Stimulated activated CD8-positive, alpha-beta memory T cell treated with anti-CD3 and anti-CD28 coated beads, Interleukin-2, amount 100 ng/mL, for 1 hour (primary cell): ENCODE measurements at places on chromosomes 6 and 20.
A peak's percentile ranks its signal among the peaks of the same experiment; 100 is the strongest.

DNA sequence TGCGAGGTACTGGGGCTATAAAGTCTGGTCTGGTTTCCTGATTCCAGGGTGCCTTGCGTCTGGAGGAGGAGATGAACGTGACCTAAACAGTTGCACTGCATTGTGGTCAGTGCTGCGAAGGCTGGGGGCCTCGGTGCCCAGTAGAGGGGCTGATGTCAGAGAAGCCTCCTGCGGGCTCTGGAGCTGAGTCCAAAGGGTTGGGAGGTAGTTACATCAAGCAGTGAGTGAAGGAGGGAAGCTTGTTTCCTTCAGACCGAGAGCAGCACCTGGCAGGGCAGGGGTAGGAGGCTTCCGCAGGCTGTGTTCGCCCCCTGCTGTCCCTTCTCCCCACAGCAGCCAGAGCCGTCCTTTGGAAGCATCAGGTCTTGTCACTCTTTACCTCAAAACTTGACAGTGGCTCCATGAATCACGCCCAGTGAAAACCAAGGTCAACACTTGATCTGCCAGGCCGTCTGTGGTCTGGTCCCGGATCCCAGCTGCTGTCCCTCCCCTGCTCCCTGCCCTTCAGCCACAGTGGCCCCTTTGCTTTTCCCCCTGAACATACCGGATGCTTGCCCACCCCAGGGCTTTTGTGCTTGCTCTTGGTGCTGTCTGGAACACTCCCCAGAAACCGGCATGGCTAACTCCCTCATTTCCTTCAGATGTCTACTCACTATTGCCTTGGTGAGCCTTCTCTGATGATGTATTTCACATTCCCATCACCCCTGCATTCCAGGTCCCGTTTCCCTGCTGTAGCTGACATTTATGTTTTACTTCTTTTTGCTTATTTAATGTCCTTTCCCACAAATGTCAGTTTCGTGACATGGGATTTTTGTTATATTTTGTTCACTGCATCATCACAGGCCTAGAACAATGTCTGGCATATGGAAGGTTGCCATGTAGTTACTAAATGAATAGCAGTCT, 7.0 kb downstream of the DYNLRB1 start:
- DNase-seq: no peak

DNA sequence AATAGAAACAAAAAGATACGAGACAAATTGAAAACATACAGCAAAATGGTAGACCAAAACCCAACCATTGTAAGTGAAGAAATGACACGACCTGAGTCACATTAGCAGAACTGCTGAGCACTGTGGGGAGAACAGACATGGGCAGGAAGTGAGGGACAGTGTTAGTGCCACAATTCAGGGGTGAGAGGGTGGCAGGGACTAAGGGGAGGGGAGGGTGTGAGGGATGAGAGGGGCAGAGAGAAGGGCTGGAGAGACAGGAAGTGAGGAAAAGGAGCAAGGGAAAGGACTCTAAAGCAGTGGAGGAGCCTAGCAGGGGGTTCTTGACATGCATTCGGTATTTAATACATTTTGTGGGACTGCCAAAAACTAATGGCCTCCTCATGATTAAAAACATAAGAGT, 45.0 kb upstream of the TRIM26 start:
- DNase-seq: no peak

- DNase-seq: no peak
These were observed 9.3 kb downstream of the DLL1 start for GRCh38 chr6:170281331-170282292.

DNA sequence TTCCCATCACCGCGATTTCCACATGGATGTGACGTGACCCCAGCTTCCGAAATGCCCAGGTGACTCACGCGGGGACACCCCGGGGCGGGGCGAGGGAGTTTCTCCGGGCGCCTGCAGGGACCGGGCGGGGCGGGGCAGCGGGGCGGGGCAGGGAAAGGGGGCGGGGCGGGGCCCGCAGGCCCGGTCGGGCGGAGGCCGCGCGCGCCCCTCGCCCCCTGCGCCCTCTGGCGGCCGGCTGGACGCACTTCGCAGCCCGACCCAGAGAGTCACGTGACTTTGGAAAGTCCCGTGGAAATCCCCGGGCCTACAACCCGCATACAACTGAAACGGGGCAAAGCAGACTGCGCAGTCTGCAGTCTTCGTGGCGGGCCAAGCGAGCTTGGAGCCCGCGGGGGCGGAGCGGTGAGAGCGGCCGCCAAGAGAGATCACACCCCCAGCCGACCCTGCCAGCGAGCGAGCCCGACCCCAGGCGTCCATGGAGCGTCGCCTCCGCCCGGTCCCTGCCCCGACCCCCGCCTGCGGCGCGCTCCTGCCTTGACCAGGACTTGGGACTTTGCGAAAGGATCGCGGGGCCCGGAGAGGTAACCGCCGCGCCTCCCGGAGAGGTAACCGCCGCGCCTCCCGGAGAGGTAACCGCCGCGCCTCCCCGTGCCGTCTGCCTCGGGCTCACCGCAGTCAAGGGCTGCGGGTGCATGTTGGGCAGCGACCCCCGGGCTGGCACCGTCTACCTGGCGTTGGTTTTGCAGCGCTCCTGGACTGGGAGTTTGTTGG, at the start of gene TNFAIP3:
Gene TNFAIP3 (plus strand): TSS at position 346 of the 771 bp plus-strand sequence. CDS start 3,969 bp downstream, outside the sequence.
- DNase-seq: peak; percentile 88

GRCh38 chr6:27111743-27112142, 135.8 kb upstream of the PRSS16 start:
- no peak for DNase-seq

- no peak for DNase-seq
These were observed 163.2 kb downstream of the AIG1 start for GRCh38 chr6:143223895-143224294.

DNA sequence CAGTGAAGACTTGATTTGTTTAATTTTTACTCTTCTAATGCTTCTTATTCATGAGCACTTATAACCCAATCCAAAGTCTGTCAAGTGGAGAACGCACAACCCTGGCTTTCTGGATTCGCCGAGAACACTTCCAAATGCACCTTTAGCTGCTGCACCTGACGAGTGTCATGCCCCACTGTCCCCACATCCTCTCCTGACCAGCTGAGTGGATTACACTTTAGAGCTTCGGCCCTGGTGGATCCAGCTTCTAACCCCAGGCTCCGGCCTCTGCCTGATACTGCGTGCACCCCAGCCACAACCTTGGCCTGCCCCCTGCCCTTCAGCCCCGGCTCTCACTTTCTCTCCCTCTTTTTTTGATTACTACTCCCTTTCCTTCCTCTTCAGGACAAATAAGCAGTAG, 258.8 kb downstream of the TMEM242 start:
- DNase-seq: no peak

GRCh38 chr6:43966853-43967718, 160.2 kb downstream of the MRPL14 start:
- no peak for DNase-seq

DNA sequence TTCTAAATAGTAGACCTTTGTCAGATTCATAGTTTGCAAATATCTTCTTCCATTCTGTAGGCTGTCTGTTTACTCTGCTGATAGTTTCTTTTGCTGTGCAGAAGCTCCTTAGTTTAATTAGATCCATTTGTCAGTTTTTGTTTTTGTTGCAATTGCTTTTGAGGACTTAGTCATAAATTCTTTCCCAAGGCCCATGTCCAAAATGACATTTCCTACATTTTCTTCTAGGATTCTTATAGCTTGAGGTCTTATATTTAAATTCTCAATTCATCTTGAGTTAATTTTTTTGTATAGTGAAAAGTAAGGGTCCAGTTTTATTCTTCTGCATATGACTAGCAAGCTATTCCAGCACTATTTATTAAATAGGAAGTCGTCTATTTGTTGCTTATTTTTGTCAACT, 287.0 kb downstream of the PACRG start:
- no peak for DNase-seq

DNA sequence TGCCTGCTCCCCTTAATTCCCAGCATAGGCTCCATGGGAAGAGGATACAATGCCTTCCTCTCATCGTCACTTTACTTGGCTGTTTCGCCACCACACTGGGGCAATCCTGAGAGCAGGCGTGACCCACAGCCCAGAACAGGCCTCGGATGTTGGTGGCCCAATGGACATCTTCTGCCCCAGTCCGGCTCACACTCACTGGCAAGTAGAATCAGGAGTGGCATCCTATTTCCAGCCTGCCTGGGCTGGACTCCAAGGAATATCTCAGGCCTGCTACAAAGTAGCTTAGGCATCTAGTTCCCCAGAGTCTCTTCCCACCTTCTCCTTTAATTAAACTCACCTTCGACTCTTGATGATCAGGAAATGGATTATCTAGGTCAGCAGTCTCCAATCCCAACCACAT, 110.5 kb downstream of the LRFN2 start:
- no peak for DNase-seq

DNA sequence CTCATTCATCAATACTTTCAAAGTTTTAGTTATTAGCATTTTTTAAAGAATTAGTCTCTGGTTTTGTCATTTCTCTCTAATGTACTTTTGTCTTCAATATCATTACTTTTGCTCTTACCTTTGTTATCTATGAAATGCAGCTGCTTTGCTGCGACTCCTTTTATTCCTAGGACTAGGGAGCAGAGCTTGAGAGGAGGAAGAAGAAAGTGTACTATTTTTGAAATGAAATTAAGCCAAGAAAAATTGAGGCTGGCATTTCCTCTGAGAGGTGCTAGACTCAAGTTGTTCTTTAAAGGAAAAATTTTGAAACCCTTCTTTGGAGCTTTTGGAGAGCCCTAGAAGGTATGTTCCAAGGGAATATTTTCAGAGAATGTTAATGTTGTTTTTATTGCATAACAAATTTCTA, 48.3 kb upstream of the MRAP2 start:
- DNase-seq: no peak

DNA sequence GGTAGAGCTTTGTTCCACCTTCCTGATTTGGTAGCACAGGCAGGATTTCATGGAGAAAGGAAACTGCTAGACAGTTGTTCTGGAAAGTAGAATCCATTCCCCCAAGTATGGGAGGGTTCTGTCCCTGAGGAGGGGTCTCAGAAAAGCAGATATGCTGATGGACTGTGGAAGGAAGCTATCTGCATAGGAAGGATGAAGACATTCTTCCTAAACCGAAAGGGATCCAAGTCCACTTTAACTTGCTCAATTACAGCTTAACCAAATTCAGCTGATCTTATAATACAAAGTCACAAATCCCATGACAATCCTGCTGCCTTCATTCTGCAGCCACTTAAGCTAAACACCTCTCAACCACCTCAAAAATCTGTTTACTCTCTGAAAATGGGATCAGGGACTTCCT, 2.6 kb downstream of the MAN1A1 start:
- no peak for DNase-seq

DNA sequence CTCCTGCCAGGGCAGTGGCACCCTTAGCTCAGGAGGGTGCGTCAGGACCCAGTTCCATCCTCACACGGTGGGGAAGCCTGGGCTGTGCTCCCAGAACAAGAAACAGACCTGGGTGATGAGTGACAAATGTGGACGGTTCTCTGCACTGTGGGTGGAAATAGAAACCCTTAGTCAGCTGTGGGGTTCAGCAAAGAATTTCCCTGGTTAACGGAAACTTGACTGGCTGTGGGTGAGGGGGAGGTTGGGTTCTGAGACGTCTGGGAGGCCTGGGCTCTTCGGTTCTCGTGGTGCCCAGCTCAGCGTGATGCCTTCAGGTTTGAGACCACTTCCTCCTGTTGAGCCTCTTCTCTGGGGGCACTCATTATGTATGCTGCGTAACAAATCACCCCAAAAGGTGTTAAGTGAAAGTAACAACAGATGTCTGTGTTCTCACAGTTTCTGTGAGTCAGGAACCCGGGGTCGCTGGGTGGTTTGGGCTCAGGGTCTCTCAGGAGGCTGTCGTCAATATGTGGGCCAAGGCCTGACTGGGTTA, 53.1 kb upstream of the FAM83D start:
- peak; percentile 70 for DNase-seq

DNA sequence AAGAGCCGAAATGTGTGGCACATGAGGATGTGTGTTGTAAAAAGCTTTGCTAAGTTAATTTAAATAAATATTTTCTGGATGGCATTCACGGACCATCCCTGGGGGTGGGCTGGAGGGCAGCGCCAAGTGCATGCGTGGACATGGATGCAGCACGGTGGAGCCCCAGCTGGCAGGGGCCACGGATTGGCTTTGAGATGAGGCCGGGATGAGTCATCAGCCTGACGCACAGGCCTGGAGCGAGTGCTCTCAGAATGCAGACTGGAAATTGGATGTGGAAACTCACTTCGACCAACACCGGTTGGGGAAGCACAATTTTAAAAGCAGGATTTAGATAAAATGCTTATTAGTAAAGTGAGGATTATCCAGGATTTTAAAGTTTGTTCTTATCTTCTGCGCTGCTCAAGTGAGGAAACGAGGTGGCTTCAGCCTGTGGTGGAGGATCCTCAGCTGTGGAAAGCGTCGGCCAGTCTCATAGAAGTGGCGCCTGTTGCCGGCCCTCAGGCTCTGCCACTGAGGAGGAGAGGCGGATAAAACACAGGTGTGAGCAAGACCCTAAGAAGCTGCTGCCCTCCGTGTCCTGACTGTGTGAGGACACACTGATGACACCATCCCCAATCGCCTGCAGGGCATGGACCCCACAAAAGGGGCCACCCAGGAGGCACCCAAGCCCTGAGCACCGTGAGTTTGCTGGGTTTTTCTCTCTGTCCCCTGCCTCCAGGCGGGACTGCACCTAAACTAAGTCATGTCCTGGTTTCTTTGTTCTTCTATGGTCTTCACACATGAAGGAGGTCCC, 279.7 kb downstream of the CDH4 start:
- DNase-seq: no peak

GRCh38 chr6:108113557-108114519, 39.3 kb upstream of the OSTM1 start:
- no peak for DNase-seq

- no peak for DNase-seq
These were observed 67.4 kb upstream of the ASCC3 start for GRCh38 chr6:100948381-100949133.

- DNase-seq: no peak
These were observed 10.2 kb downstream of the DLL1 start for GRCh38 chr6:170280689-170281045.

DNA sequence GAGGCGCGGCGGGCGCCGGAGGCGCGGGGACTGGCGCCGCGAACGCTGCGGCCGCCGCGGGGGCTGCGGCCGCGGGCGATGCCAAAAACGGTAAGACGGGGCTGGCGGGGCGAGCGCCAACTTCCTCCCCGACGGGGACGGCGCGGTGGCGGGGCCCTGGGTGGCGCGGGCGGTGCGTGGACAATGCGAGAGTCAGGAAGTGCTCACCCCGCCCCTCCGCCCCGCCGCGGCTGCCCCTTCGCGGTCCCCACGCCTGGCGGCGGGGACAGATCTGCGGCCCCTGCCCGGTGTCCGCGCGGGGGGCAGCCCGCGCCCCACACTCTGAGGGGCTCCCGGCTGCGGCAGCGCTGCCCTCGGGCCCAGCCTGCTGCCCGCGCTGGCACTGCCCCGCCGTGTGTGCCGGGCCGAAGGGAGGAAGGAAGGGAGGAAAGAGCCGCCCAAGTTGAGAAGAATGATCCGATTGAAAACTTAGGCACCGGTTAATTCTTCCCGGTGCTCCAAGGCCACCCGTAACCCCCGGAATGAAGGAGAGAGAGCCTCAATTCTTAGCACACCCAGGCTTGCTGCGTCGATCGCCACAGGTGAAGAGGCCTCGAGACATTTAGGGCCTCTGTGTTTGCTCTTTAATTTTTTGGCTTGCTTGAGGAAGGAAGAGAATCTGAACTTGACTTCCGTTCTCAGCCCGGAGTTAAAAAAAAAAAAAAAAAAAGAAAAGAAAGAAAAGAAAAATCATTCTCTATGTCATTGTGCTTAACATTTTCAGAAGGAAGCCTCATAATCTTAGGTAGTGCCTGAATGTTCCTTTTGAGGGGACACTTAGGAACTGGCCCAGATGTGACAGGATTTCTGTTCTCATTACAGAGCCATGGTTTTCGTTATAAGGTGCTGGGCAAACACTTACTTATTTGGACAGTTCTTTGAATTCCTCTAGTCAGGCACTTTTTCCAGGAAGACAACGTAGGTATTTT, 982 bp downstream of the HECA start:
- no peak for DNase-seq

- no peak for DNase-seq
These were observed 340.5 kb upstream of the SYNCRIP start for GRCh38 chr6:85983032-85983659.
